NCI-H524 (cell line): ENCODE measurements at places on chromosomes 7 and 10.

DNA sequence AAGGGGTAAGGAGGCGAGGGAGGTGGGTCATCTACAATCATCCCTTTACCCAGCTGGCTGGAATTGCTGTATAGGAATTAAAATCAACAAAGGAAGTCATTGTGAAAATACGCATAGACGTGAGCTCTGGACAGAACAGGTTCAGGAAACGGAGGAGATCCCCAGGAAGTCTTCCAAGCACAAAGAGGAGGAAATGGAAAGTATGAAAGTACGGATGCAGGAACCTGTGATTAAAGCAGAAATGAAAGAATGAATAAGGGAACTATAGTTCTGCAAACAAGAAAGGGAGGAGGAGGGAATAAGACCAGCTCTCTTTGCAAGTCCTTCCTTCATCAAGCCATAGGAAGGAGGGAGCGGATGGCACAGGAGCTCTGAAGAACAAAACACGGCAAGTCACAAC lies 61.8 kb downstream of the PYROXD2 start:
- no peak for DNase-seq

DNA sequence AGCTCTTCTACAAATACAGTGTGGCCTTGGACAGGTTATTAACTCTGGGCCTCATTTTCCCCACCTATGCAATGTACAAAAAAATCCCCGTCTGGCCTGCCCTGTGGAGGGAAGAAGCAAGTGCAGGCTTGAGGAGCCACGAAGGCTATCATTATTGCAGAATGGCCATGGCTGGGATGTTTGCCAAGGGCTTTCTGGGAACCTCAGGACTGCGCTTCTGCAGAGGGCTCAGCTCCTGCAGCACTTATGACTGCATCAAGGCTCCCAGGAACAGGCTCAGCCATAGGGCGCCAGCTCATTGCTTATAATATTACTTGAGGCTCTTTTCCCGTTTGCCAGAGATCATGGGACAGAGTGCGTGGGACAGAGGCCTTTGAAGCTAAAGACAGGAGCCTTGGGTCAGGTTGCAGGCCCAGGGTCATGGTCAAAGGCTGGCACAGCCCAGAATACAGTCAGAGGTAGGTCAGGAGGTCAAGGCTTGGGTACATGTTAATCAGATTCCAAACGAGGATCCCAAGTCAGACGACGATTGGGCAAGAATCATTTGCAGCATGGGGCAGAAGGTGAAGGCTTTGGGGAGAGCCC lies 20.6 kb upstream of the C10orf105 start:
- no peak for DNase-seq

GRCh38 chr10:108696792-108697477 lies 1226.4 kb downstream of the XPNPEP1 start:
- DNase-seq = no peak

- DNase-seq = no peak
Measured at GRCh38 chr10:23073527-23073926, 21.9 kb upstream of the MSRB2 start.

DNA sequence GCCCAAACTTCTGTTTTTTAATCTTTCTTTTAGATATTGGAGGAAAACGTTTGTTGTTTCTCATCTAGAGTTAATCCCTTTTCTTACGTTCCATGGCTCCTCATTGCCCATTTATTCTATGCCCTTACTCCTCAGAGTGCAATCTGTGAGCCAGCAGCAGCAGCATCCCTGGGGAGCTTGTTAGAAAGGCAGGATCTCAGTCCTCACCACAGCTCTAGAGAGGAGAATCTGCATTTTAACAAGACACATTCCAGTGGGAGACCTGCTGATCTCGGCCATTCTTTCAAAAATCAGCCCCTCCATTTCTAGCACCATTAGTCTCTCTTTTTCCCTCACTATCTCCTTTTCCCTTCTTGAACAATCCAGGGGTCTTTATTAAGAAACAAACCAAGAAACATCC lies 84.4 kb upstream of the NOBOX start:
- DNase-seq = no peak

GRCh38 chr10:34656661-34657060 lies 158.4 kb downstream of the PARD3 start:
- no peak for DNase-seq

- no peak for DNase-seq
Measured at GRCh38 chr10:29239569-29240472, 49.0 kb upstream of the LYZL1 start.

- no peak for DNase-seq
Measured at GRCh38 chr7:104998040-104998752, 15.8 kb upstream of the KMT2E start.

- DNase-seq = no peak
Measured at GRCh38 chr10:6012121-6012905, 35.0 kb upstream of the IL15RA start.

DNA sequence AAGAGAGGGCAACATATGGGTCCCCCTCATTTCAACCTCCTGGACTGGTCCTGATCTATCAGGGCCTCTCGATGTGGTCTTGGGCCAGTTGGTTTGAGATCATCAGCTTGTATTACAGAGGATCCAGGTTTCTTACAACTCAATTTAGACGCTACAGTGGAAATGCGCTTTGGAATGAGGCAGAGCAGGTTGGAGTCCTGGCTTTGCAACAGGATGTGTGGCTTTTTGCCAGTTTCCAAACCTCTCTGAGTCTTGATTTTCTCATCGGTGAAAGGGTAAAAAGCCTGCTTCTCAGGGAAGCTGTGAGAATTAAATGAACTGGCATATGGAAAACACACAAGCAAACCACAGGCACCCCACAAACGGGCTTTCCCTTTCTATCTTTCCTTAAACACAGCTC lies 37.5 kb upstream of the MKI67 start:
- no peak for DNase-seq

DNA sequence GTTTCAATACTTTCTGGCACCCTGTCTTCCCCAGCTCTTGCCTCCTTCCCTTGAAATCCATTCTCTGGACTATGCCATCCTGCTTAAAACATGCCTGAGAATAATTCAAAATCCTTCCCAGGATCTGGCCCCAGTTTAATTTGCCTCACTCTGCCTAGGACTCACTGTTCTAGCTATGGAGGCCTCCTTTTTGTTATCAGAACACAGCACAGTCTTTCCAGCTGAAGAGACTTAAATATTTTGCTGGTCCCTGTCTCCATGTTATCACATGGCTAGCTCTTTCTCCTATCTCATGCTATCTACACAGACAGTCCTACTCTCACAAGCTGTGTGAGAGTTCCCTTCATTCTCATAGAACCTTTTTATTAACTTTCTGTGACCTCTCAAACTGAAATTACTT lies 194.8 kb downstream of the RNLS start:
- DNase-seq = no peak

- no peak for DNase-seq
Measured at GRCh38 chr10:43136995-43137716, 1.1 kb upstream of the CSGALNACT2 start.

DNA sequence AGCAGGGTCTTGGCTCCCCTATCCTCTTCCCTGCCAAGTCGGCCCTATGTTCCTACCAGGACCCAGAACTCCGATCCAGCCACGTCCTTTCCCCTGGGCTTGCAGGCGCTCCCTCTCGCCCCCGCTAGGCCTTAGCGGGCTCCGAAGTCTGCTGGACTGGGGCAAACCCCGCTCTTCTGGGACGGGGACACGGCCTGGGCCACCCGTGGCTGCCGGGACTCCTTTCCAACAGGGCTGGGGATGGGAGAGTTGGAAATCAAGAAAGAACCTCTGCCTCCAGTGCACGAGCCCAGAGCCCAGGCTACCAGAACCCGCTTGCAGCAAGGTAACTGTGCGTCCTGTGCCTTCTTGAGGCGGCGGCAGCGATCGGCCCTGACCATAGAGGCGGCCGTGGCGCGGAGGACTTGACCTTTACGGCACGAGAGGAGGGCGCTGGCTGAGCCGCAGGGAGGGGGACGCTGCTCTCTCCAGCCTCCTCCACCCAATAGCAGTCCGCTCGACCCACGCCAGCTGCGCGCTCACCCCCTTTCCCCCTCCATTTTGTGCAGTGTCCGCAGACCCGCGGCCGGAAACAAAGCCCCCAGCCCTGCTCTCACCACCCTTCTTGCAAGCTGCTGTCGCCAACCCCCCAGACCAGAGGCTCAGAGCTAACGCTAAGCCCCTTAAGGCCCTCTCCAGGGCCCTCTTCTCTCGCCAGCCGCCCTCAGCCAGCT lies 7.0 kb upstream of the HOXA11 start:
- no peak for DNase-seq

GRCh38 chr10:1746796-1747195 lies 9.5 kb upstream of the ADARB2 start:
- DNase-seq = no peak

DNA sequence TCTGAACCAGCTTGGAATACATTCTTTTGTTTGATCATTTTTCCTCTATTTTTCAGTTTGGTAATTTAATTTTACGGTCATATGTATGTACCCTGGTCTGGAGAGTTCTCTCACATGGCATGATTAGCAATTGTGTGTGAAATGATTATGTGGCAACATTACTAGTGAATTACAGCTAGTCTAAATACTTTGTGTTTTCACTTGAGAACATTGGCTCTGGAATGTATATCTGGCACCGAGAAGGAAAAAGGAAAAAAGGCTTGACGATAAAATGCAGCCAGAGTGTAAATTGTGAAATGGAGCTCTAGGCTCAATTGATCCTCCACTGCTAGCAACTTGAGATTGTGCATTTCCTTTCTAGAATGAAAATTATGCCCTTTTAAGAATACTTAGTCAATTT lies 397.2 kb downstream of the EXOC4 start:
- DNase-seq = no peak

- no peak for DNase-seq
Measured at GRCh38 chr7:46791188-46791587, 790.7 kb downstream of the TNS3 start.
